ENCODE measurements at places on chromosomes 5 and 9. TPM values are rescaled to one million over a fixed set of nuclear protein-coding genes. Genes with fewer than 3 reads are reported as not detected.

DNA sequence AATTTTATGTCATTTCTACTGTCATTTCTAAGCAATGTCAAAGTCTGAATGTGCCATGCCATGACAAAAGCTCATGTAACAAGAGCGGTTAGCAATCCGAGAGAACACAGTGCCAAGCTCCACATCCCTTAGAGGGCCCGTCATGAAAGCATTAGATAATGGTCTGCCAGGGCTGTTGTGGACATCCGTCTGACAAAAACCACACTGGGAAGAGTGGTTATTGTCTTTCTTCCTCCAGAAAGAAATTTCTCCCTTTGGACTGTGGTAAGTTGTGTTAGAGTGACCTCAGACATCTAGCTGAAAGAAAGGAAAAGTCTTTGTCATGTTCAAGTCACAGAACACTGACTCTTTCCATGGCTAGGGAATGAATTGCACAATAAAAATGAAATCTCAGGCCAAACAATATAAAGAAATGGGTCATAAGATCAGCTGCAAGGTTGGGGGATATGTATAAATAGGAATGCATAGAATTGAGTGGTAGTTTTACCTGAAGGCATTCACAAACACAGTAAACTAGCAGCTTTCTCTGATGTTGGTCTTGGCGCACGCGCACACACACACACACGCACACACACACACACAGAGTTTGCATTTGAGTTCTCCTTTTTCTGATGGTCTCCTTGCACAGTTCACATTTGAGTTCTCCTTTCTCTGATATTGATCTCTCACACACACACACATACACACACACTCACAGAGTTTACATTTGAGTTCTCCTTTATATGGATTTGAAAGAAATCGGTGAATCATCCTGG is 5.3 kb downstream of the SLC1A3 start:
- peaks cover 24% of the 10 kb centered on the region for H3K27me3 ChIP-seq
- no peak overlapping the region for H3K27ac ChIP-seq
- no peaks in the 10 kb centered on the region for H3K36me3 ChIP-seq
- no peak for DNase-seq
- peaks cover 6% of the 10 kb centered on the region for H3K4me1 ChIP-seq
- no peak overlapping the region for H3K4me3 ChIP-seq

DNA sequence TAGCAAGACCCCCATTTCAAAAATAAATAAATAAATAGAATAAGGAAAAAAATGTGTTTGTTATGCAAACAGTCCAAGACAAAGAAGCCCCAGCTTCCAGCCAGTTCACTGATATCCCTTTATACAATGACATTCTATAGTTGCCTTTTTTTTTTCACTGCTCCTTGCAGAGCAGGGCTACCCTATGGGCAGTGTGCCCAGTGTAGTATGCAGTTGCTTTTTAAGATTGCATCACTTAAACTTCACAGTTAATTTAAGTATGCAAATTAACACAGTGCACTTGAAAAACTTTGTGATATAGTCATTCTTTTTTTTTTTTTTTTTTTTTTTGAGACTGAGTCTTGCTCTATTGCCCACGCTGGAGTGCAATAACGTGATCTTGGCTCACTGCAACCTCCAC is 40.8 kb upstream of the ARRDC3 start:
- no peaks in the 10 kb centered on the region for H3K4me1 ChIP-seq
- no peaks in the 10 kb centered on the region for H3K36me3 ChIP-seq
- H3K27me3 ChIP-seq: no peaks in the 10 kb centered on the region
- no peak for DNase-seq

DNA sequence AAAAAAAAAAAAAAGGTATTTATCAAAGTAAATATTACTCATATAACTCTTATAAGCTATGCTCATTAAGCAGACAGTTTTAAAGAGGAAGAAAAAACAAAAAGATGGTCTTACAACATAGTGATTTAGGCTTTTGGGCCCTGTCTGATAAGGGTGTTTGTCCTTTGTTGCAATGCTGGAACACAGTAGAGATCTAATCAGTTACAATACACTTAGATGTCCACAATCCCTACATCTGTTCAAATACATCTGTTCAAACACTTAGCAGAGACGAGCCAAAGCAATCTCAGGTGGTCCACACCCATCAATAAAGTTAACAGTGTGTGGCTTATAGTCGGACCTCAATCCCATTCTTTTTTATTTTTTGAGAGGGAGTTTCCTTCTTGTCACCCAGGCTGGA is 11.0 kb downstream of the PRXL2C start:
- no peak overlapping the region for H3K27ac ChIP-seq
- no peaks in the 10 kb centered on the region for H3K4me1 ChIP-seq
- H3K36me3 ChIP-seq: peaks cover 5% of the 10 kb centered on the region

DNA sequence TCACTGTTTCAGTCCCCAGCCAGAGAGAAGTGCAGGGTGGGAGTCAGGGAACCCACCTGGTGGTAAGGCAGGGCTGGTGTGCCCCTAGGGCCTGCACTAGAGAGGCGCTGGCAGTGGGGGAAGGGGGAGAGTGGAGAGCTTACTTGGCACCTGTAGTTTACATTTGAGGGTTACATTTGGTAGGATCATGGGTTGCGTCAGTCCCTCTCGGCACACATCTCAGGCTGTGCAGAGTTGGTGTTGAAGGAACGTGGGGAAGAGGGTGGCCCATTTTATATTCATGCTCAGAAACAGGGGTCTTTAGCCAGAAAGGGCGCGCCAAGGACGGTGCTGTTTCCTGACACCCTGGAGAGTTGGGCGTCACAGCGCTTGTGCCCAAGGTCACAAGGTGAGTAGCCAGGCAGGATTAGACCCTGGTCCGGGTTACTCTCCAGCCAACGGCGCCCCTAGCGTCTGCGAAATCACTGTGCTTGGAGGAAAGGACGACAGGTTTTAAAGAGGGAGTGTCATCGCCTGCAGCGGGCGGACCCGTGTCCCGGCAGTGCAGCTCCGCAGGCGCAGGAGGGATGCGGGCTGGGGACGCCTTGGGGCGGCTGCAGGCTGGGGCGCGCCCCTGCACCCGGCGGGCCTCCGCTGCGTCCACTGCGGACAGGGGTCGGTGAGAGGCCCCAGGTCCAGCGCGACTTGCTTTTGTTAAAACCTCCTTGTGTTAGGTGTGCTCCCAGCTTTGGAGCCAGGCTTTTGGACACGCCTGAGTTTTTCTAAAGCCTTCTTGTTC is 272.6 kb downstream of the FANCC start:
- no peak overlapping the region for H3K4me3 ChIP-seq
- peaks cover 3% of the 10 kb centered on the region for H3K36me3 ChIP-seq
- no peak for DNase-seq
- H3K27ac ChIP-seq: no peak overlapping the region

- peak overlapping the region; percentile 88 for H3K27ac ChIP-seq
- peak overlapping the region; percentile 98 for H3K4me3 ChIP-seq
- peaks cover 31% of the 10 kb centered on the region for H3K36me3 ChIP-seq
- H3K4me1 ChIP-seq: peaks cover 53% of the 10 kb centered on the region
These were observed 1.1 kb downstream of the SRD5A1 start for GRCh38 chr5:6634306-6634705.

DNA sequence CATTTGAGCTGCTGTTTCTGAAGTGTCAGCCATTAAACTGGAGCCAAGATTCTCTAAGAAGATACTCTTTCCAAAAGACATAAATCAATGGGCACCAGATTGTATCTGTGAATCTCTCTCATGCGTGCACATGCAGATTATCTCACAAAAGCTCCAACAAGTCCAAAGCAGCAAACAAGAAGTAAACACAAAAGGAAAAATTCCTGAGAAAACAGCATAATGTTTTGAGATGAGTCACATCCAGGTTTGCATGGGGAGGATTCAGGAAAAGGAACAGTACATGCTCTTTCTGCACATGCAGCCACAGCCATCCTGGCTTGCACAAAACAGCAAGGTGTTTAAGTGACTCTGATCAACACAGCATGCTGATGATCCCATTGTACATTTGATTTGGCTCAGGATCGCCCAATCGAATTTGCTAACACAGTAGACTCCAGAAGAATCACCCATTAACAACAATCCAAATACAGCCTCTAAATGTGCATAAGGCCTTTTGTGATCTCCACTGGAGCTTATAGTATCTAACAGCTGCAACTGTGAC is 143.1 kb downstream of the ELAVL2 start:
- no peak overlapping the region for H3K4me3 ChIP-seq
- no peak overlapping the region for H3K27ac ChIP-seq
- DNase-seq: no peak
- H3K27me3 ChIP-seq: no peaks in the 10 kb centered on the region
- H3K36me3 ChIP-seq: no peaks in the 10 kb centered on the region

F2RL2 gene
- not detected for total RNA-seq

- H3K4me3 ChIP-seq: no peak overlapping the region
These were observed 27.1 kb upstream of the BASP1 start for GRCh38 chr5:17190242-17190778.

TMEM171 gene
- not detected for total RNA-seq

DNA sequence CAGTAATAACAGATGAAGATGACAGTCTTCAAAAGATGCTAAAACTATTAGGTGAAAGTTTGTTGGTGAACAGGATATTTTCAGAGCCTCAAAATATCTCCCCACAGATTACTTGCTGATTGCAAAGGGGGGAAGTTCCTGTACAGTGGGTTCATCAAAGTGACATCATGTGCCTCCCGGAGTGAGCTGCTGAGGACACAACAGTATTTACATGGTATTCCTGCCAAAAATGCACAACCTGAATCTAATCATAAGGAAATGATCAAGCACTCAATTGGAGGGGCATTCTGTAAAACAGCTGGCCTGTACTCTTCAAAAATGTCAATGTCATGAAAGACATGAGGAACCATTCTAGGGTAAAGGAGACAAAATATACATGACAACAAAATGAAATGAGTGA is 18.9 kb upstream of the GLIS3 start:
- peaks cover 9% of the 10 kb centered on the region for H3K27me3 ChIP-seq
- no peaks in the 10 kb centered on the region for H3K36me3 ChIP-seq
- H3K4me3 ChIP-seq: no peak overlapping the region
- no peak for DNase-seq

GRCh38 chr9:79801459-79801858 is 229.7 kb downstream of the TLE4 start:
- H3K4me1 ChIP-seq: no peaks in the 10 kb centered on the region
- no peak overlapping the region for H3K4me3 ChIP-seq
- no peak for DNase-seq
- H3K27me3 ChIP-seq: no peaks in the 10 kb centered on the region
- no peak overlapping the region for H3K27ac ChIP-seq

PRELID1 gene
- 239 TPM for total RNA-seq

- H3K27me3 ChIP-seq: peaks cover 3% of the 10 kb centered on the region
- H3K4me1 ChIP-seq: no peaks in the 10 kb centered on the region
- no peak overlapping the region for H3K27ac ChIP-seq
- H3K4me3 ChIP-seq: no peak overlapping the region
- H3K36me3 ChIP-seq: no peaks in the 10 kb centered on the region
These were observed 17.5 kb downstream of the UNC5A start for GRCh38 chr5:176827736-176828414.

DNA sequence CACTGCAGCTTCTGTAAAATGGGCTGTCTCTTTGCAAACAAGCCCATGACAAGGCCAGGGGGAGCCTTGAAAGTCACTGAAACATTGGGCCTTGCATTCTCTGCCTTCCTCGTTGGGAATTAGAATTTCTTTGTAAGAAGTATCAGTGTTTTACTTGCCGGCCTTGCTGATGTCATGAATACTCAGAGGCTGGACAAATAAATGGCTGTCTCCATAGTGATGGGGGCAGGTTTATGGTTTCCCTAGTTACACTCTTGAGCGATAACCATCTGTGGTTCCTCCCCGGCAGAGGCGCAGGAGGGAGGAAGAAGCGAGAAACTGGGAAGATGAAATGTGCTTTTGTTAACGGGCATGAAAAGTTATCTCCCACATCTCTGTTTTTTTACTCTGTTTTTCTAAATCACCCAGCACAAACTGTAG is 272.7 kb upstream of the PANK3 start:
- H3K27ac ChIP-seq: peak overlapping the region; percentile 77
- no peaks in the 10 kb centered on the region for H3K36me3 ChIP-seq
- H3K4me3 ChIP-seq: peak overlapping the region; percentile 54
- peaks cover 20% of the 10 kb centered on the region for H3K4me1 ChIP-seq

DNA sequence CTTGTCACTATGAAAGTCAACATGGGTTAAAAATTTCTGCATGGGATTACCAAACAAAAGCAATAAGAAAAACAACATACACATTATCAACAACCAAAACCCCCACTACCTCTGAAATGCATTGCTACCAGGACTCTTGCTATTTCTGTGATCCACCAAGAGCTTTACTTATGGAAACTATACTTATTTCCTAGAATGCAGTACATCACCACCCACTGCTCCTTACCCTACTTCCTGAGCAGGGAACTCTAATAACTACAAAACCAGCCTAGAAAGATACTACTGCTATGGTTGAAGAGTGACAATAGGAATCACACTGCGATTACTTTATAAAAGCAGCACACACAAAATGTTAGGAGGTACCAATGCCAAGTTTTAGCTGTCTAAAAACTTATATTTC is 22.2 kb downstream of the LURAP1L start:
- no peaks in the 10 kb centered on the region for H3K27me3 ChIP-seq
- no peak overlapping the region for H3K27ac ChIP-seq
- no peaks in the 10 kb centered on the region for H3K36me3 ChIP-seq
- H3K4me3 ChIP-seq: no peak overlapping the region
- no peaks in the 10 kb centered on the region for H3K4me1 ChIP-seq
- no peak for DNase-seq

GRCh38 chr5:159184236-159184635 is 25.1 kb downstream of the RNF145 start:
- peaks cover 42% of the 10 kb centered on the region for H3K36me3 ChIP-seq
- no peaks in the 10 kb centered on the region for H3K27me3 ChIP-seq
- DNase-seq: no peak
- H3K27ac ChIP-seq: peak overlapping the region; percentile 59

GRCh38 chr5:60586307-60586901 is 113.6 kb downstream of the DEPDC1B start:
- H3K36me3 ChIP-seq: peaks cover 2% of the 10 kb centered on the region
- no peak overlapping the region for H3K27ac ChIP-seq
- DNase-seq: no peak
- peaks cover 1% of the 10 kb centered on the region for H3K27me3 ChIP-seq

DNA sequence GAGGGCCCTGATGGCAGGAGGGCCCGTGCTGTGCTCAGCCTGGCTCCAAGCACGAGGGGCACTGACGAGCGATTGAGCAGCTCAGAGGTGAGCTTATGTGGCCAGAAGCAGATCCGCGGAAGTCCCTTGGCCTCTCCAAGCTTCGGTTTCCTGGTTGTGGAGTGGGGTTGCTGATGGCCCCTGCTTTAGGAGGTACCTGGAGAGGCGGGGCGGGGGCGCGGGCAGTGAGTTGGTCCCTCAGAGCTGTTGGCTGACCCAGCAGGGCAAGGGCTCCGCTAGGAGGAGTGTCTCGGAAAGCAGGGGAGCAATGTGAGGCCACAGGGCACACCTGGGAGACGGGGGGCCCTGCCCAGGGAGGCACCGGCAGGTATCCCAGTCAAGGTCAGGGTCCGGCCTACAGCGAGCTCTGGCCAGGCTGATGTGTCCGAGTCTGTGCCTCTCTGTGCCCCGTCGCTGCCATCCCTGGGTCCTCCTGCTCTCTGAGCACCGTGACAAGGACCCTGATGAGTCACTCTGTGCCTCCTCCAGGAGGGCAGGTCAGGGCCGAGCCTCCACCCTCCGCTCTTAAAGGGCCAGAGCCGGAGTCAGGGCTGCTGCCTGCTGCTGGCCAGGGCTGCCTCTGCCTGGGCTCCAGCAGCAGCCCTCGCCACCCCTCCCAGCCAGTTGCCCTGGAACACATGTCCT is 14.8 kb downstream of the NCS1 start:
- no peaks in the 10 kb centered on the region for H3K4me1 ChIP-seq
- H3K27ac ChIP-seq: no peak overlapping the region
- no peak for DNase-seq

CATSPER3 gene
- 0.81 TPM for total RNA-seq

WNT8A gene
- not detected for total RNA-seq

Measured in activated T-helper 1 cell treated with anti-CD3 and anti-CD28 coated beads, Interleukin-12 subunit alpha, Interleukin-12 subunit beta, Interleukin-2, Interleukin-4 antibody, amounts not matched to agents 30 ng/mL and 10 ng/mL and 1 ng/mL, durations not matched to agents 14 hours and 24 hours and 36 hours (primary cell).